Left lung (tissue), 14 donors: ENCODE measurements at places on chromosomes 3 and 15. TPM values are rescaled to one million over a fixed set of nuclear protein-coding genes. Genes with fewer than 3 reads are reported as not detected.

NLGN1 gene
- 6.9 TPM for polyA plus RNA-seq

CSPG4 gene
- polyA plus RNA-seq, result 22.9 TPM

LRRC57 gene
- polyA plus RNA-seq, result 21.5 TPM

CFAP100 gene
- 5.0 TPM for polyA plus RNA-seq

VGLL3 gene
- polyA plus RNA-seq, result 25.9 TPM

GRCh38 chr15:99566157-99566897 lies 543 bp downstream of the MEF2A start:
- DNase-seq, result peak; percentile 83

GRCh38 chr15:39685999-39686613 lies 96.5 kb downstream of the FSIP1 start:
- no peak for DNase-seq
